Cerebellum (tissue), 4 donors: ENCODE measurements at places on chromosomes 3 and 15.

GRCh38 chr3:177197727-177198460 lies 612 bp upstream of the TBL1XR1 start:
- no peak for DNase-seq

- DNase-seq = no peak
These were observed 13.2 kb upstream of the MITF start for GRCh38 chr3:69725994-69726571.

DNA sequence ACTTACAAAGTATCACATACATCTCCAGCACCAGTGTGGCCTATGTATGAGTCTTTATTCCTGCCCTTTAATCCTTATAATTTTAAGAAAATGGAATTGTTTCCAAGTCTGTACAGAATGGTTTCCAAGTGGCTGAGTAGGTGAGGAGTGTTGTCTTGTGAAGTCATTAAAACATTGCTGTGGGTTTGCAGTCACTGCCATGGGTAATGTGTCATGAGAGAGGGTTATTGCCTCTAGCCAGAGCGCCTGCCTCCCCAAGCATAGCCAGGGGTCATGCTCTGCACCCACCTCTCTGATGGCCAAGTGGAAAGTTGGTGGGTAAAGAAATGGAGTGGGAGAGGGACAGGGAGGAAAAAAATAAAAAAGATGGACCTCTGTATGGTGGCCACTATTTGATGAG lies 25.3 kb downstream of the TRAK1 start:
- DNase-seq = no peak

- no peak for DNase-seq
These were observed 6.9 kb upstream of the PTX3 start for GRCh38 chr3:157429708-157430107.

- no peak for DNase-seq
These were observed 389.8 kb upstream of the KCNMB2 start for GRCh38 chr3:178146406-178146831.

GRCh38 chr3:45555666-45556065 lies 38.9 kb upstream of the LIMD1 start:
- DNase-seq = no peak

GRCh38 chr3:49017971-49018706 lies at the start of gene DALRD3:
Gene DALRD3 (minus strand): TSS chr3:49018580. CDS start chr3:49018564, 16 bp downstream.
- peak; percentile 88 for DNase-seq

GRCh38 chr3:188034989-188035388 lies 119.0 kb upstream of the LPP start:
- no peak for DNase-seq

DNA sequence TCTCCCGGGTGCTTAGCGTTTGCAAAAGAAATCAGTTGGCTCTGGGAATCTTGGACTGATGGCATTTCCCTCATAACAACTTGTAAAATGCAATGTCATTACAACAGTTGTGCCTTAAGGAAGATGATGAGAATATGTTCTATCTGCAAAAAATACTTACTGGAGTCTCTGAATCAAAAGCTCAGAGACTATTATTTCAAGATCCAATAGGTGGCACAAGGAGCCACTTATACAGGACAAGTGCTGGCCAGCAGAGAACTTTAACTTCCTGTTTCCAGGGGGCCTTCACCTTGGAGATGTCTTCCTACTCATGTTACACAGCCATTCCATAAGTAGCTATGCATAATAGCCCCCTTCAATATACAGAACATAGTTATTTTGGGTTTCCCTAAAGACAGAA lies 8.9 kb upstream of the RPS27L start:
- DNase-seq = no peak

- DNase-seq = no peak
These were observed 22.1 kb downstream of the AMOTL2 start for GRCh38 chr3:134352031-134352671.

GRCh38 chr3:134640872-134641470 lies 9.9 kb downstream of the KY start:
- DNase-seq = no peak

DNA sequence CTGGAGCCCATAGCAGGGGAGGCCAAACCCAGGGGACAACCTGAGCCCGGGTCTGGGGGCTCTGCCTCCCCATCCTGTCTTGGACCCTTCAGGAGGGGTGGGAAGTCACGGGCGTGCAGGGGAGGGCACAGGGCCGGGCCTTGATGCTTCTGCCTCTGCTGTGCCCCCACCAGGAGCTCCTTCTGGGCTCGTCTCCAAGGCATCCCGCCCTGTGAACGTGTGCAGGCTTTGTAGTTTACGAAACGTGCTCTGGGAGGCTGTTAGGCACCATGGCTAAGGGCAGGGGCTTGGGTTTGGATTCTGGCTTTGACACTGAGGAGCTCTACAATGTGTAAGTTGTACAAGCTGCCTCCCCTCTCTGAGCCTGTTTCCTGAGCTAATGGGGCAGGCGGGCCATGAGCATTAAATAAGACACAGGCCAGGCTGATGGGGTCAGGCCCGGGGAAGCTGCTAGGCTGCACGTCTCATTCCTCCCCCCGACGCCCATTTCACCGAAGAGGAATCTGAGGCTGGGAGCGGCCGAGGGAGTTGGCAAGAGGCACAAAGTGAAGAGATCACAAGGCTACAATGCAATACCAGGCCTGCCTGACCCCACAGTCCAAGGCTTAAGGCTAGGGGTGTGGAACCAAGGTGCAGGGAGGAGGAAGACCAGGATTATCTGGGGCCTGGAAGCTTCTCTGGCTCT lies 19.6 kb downstream of the PLXND1 start:
- DNase-seq = no peak
